ENCODE measurements at places on chromosomes 2 and 18.
A peak's percentile ranks its signal among the peaks of the same experiment; 100 is the strongest.

GRCh38 chr2:239456940-239457339 is 56.1 kb upstream of the HDAC4 start:
- no peak for DNase-seq

DNA sequence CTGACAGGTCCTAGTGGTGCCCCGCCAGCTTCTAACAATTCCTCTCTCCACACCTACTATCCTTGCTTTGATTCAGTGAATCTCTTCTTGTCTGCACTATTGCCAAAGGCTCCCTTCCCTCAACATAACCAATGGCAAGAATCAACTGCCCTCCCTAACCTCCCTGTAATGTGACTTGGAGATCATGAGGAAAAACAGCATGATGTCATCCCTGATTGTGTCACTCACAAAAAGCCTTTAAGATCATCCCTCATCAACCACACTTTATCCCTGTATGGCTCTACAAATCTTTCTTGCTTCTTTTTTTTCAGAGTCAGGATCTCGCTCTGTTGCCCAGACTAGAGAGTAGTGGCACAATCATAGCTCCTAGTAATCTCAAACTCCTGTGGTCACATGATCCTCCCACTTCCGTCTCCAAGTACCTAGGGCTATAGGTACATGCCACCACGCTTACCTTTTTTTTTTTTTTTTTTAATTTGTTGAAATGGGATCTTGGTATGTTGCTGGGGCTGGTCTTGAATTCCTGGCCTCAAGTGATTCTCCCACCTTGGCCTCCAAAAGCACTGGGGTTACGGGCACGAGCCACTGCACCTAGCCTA is 19.7 kb downstream of the SAP130 start:
- no peak for DNase-seq

GRCh38 chr2:99959261-99960014 is 183.0 kb downstream of the AFF3 start:
- DNase-seq = no peak

GRCh38 chr2:161217597-161218185 is 57.5 kb downstream of the TANK start:
- DNase-seq = no peak

GRCh38 chr2:140344838-140345237 is 1564.6 kb upstream of the NXPH2 start:
- no peak for DNase-seq

- peak; percentile 43 for DNase-seq
Observed at GRCh38 chr2:16215902-16216557, 275.7 kb downstream of the MYCN start.

- no peak for DNase-seq
Observed at GRCh38 chr2:217671871-217672270, 330.9 kb downstream of the TNS1 start.
